Ovary (tissue), 10 donors: ENCODE measurements at places on chromosomes 7 and 10.

GRCh38 chr7:95688931-95689495 lies 83.3 kb upstream of the DYNC1I1 start:
- H3K27me3 ChIP-seq, result no peaks in the 10 kb centered on the region
- H3K4me1 ChIP-seq, result no peaks in the 10 kb centered on the region
- no peak for DNase-seq
- H3K36me3 ChIP-seq, result no peaks in the 10 kb centered on the region
- H3K4me3 ChIP-seq, result no peak overlapping the region

DNA sequence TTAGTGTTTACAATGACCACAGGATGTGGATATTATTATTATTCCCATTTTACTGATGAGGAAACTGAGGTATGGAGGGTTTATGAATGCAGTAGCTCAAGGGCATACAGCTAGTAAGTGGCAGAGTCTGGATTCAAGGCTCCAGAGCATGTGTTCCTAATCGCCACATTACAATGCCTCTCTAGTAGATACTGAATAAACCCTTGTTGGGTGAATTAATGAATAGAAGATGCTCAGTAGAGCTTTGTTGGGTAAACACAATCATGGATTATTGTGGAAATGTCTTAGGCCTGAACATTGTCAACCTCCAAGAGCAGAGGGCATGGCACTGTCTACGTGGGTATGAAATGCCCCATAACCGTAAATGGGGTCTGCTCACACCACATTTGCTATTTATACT lies 545.3 kb downstream of the LRMDA start:
- H3K4me1 ChIP-seq, result peaks cover 15% of the 10 kb centered on the region
- no peaks in the 10 kb centered on the region for H3K27me3 ChIP-seq
- H3K4me3 ChIP-seq, result no peak overlapping the region
- H3K36me3 ChIP-seq, result no peaks in the 10 kb centered on the region
- DNase-seq, result no peak

DNA sequence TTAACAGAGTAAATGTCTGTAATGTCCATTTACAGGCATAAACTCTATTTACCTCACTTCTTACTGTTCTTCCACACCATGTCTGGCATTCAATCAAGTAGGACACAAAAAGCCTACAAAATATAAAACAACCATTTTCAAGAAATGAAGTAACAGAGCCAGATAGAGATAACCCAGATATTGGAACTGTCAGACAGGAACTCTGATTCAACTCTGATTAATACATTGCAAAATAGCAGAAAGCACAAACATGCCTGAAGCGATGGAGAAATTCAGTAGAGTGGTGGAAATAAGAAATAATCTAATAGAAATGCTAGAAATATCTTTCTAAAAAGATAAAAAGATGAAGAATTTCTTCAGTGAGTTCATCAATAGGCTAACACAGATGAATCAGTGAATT lies 964.4 kb downstream of the PCDH15 start:
- H3K4me3 ChIP-seq, result no peak overlapping the region
- no peak for DNase-seq
- no peaks in the 10 kb centered on the region for H3K4me1 ChIP-seq
- no peaks in the 10 kb centered on the region for H3K36me3 ChIP-seq
- H3K27ac ChIP-seq, result no peak overlapping the region

DNA sequence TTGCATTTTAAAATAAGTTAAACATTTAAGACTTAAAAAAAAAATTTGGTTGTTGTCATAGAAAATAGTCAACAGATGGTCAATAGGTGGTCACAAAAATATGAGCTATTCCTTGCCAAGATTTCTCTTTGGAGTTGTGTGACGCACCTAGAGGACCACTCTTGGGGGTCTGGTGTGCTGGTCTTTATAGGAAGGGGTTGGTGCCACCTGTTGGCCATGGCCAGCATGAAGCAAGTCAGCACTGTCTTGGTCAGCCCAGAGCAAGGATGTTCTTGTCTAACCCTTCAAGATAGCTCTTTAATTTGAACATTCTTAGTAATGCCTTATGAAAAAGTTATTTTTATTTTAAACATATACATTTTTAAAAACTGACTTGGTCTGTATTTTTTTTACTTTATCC lies 267.9 kb upstream of the CNTNAP2 start:
- H3K4me3 ChIP-seq, result no peak overlapping the region
- H3K36me3 ChIP-seq, result no peaks in the 10 kb centered on the region
- DNase-seq, result no peak
- H3K4me1 ChIP-seq, result no peaks in the 10 kb centered on the region
- no peak overlapping the region for H3K27ac ChIP-seq
- no peaks in the 10 kb centered on the region for H3K27me3 ChIP-seq

DNA sequence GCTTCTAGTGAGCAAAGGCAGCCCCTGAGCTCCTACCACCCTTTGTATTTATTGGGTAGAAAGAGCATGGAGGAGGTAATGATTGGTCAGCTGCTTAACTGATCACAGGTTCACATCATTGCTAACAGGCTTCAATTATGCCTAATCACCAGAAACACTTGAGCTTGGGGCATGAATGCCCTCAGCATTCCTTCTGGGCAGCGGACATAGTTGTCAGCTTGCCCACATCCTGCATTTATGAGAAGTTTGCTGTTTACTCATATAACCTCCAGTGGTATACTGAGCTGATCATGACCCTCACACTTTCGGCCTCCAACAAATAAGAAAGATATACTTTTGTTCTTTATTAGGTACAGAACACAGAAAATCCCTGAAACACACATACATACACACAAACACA lies 140.3 kb upstream of the ODAD2 start:
- H3K27ac ChIP-seq, result no peak overlapping the region
- H3K27me3 ChIP-seq, result no peaks in the 10 kb centered on the region
- H3K4me1 ChIP-seq, result no peaks in the 10 kb centered on the region
- H3K36me3 ChIP-seq, result no peaks in the 10 kb centered on the region
- no peak for DNase-seq

DNA sequence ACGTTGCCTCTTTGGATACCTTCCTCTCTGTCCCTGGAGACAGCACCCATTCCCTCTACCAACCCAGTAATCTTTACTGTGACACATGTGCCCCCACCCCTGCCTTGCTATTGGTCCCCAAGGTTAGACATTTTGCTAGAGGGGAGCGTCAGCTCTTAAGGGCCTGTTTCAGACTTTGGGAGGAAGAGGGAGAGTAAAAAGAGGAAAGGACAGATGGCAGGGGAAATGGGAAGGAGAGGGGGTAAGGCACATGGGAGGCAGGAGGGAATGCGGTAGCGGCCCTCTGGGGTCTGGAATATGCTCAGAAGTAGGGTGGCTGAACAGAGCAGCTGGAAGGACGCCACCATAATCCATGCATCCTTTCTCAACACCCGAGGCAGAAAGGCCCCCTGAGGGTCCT lies 12.2 kb downstream of the BLNK start:
- no peak overlapping the region for H3K4me3 ChIP-seq
- no peak for DNase-seq
- no peaks in the 10 kb centered on the region for H3K4me1 ChIP-seq
- no peak overlapping the region for H3K27ac ChIP-seq
- H3K36me3 ChIP-seq, result no peaks in the 10 kb centered on the region

DNA sequence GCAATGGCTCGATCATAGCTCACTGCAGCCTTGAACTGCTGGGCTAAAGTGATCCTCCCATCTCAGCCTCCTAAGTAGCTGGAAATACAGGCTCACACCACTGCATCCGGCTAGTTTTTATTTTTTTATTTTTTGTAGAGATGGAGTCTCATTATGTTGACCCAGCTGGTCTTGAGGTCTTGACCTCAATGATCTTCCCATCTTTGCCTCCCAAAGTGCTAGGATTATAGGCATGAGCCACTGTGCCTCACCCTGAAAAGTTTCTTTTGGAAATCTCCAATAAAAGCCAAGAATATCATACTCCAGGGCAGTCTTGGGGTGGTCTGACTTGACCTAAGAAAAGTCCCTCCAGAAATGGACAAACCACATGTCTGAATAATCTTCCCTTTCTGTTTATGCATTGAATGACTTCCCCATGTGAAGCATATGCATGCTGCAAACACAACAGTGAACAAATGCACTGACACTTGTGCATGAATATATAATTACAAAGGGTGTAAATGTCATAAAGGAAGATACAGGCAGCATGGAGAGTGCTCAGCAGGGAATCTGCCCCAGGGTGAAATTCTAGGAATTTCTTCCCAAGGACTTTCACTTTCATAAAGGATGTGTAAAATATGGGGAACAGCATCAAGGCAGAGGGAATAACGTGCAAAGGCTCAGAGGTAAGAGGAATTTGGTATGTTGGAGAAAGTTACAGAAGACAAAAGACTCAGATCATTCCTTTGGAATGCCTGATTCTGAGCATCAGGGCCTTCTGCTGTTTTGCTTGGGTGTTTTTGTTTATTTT lies 142.4 kb upstream of the LYZL1 start:
- H3K27me3 ChIP-seq, result no peaks in the 10 kb centered on the region
- H3K36me3 ChIP-seq, result no peaks in the 10 kb centered on the region
- no peak overlapping the region for H3K4me3 ChIP-seq
- H3K27ac ChIP-seq, result no peak overlapping the region
- H3K4me1 ChIP-seq, result no peaks in the 10 kb centered on the region
- DNase-seq, result no peak

GRCh38 chr10:4094751-4095150 lies 309.7 kb upstream of the KLF6 start:
- H3K27ac ChIP-seq, result no peak overlapping the region
- H3K36me3 ChIP-seq, result no peaks in the 10 kb centered on the region
- H3K27me3 ChIP-seq, result no peaks in the 10 kb centered on the region

DNA sequence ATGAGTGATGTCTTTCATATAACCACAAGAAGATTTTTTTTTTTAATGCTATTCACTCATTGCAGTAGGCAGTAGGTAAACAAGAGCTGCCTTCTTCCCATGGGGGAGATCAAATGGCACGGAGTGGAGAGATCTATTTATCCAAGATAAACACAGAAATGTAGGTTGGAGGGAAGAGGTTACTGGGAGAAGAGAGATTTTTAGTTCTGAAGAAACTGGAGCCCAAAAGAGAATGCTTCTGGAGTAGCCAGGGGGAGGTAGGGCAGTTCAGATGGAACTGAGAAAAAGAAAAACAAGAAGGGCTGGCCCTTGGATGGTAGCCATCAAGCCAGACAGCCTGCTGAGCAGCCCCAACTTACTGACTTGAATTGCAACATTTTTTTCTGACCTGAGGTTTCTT lies 270.1 kb upstream of the TPK1 start:
- no peaks in the 10 kb centered on the region for H3K4me1 ChIP-seq
- no peaks in the 10 kb centered on the region for H3K36me3 ChIP-seq
- DNase-seq, result no peak
- no peak overlapping the region for H3K4me3 ChIP-seq
- H3K27ac ChIP-seq, result no peak overlapping the region
